Midbrain (tissue), 1 donor: ENCODE measurements at places on chromosomes 2 and 18.

GRCh38 chr2:112642561-112642960 lies 3.2 kb upstream of the SLC20A1 start:
- no peak for DNase-seq

- DNase-seq = no peak
Observed at GRCh38 chr18:58396966-58397365, 231.9 kb downstream of the ALPK2 start.

DNA sequence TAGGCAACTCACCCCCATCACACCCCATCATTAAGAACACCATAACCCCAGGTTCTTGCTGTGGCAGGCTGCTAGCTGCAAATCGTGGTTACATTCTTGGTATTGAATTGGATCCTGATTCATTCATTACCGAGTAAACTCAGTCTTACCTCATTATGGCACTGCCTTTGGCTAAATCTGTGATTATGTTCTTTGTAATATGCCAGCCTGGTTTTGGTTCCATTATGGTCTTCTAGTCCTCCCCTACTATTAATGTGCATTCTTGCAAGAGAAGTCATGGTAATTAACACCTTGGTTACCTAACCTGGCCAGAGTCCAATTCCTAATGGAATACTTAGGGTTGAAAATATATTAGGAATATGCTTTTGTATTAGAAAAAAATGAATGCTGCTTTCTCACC lies 258.9 kb upstream of the APCDD1 start:
- DNase-seq = no peak

DNA sequence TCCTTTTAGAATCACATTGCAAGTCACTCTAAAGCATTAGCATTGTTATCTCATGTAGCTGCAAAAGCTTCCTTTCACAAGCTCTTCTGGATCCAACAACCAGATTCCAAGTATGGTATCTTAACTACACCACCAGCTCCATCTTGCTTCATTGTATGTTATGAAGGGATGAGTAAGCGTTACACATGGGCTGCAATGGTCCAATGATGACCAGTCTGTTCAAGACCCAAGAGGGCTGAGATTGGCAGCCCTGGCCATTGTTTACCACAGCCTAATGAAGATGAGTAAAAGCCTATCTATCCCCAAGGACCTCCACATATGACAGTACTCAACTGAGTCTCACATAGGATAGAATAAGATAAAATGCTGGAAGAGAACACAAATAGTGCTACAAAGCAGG lies 6.3 kb downstream of the CFLAR start:
- DNase-seq = no peak

- no peak for DNase-seq
Observed at GRCh38 chr18:44876024-44876423, 195.3 kb downstream of the SETBP1 start.

DNA sequence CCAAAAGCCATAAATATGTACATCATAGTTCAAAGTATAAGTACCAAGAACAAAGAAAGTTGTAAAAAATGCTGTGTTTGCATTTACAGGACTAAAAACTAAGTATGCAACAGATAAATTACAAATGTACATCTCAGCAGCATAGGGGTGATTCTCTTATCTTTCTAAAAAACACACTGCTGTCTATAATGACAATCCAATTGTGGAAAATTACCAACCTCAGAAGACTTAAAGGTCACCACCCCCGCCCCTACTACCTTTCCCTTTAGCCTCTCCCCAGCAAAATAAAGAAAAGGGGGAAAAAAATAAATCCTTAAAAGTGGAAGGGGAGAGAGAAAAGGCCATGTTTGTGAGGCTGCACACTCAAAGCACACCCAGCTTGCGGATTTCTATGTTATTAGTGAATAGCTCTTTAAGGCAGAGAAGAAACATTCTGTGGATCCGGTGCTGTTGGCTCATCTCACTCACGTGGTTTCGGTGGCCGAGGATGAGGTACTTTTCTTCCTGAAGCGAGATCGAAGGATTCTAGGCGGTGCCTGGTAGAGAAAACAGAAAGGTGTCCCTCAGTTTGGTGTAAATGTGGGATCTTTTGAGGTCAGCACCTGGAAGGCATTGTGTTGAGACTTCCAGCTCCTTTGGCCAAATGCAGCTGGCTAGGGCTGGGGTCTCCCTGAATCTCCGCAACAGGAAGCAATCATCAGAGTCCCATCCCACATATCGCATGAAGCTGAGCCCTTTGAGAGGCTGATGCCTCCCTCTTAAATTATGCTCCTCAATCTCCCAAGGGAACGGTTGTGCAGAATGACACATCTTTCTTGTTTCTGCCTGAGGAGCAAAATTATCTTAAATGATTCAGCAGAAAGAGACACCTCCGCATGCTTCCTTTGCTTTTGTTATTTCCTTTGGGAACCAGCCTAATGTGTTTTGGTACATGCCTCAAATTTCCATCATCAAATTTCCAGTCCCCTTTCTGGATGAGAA lies 17.6 kb downstream of the MRPL35 start:
- no peak for DNase-seq

- no peak for DNase-seq
Observed at GRCh38 chr2:227748079-227748478, 2.4 kb downstream of the SCYGR8 start.

DNA sequence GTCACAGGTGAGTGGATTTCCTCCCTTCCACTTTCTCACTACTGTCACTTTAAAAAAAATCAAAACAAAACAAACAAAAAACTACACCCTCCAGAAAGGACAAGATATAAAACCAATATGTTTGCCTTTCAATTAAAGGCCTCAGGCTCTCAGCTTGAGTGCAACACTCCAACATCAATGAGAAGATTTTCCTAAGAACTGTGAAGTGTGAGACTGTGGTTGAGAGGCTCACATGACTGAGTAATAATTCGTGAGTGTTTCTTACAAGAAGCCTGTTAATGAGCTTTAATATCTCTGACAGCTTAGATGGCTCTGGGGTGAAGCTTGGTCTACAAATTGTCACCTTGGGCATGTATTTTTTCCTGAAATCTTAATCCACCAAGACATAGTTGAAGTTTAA lies 216.1 kb downstream of the ETAA1 start:
- no peak for DNase-seq

- no peak for DNase-seq
Observed at GRCh38 chr18:63158676-63159291, 160.8 kb downstream of the BCL2 start.

DNA sequence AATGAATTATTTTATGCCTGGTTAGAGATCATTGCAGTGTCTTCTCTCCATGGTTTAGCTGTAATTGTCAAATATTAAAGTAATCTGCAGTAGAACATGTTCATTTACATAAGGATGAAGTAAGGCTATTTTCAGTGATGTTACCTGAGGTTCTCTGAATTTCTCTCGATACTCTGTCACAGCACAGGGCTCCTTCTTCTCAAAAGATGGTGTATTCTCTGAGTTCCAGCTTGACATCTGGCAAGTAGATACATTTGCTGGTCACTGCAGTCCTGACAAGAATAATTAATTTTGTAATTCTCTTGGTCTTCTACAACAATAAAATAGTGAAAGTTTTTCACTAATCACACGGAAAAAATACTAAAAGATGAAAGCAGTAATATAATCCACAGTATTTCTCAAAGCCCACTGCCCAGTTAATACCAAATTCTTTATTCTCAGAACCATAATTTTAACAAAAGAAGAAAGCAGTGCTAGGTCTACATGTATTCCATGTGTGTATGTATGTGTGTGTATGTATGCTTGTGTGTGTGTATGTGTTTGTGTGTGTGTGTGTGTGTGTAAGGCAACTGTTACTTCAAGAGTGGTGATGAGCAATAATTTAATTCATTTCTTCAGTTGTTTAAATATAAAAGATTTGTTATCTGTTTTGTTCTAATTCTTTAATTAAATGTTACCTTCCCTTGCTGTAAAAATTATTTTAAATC lies 1165.5 kb upstream of the SLC39A10 start:
- no peak for DNase-seq

GRCh38 chr2:239178484-239178883 lies 222.3 kb downstream of the HDAC4 start:
- DNase-seq = no peak

DNA sequence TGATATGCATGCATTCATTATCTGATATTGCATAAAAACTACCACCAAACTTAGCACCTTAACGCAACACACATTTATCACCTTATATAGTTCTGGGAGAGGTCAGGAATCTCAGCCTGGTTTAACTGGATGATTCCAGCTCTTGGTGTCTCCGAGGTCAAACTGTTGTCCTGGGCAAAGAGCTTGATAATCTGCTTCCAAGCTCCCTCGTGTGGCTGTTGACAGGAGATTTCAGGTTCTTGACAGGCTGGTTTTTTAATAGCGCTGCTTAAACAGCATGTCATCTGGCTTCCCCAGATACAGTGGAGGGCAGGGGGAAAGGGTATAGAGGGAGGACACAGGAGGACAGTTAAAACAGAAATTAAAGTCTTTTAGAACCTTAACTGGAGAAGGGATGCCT lies 785.0 kb downstream of the CNTNAP5 start:
- DNase-seq = peak; percentile 43

DNA sequence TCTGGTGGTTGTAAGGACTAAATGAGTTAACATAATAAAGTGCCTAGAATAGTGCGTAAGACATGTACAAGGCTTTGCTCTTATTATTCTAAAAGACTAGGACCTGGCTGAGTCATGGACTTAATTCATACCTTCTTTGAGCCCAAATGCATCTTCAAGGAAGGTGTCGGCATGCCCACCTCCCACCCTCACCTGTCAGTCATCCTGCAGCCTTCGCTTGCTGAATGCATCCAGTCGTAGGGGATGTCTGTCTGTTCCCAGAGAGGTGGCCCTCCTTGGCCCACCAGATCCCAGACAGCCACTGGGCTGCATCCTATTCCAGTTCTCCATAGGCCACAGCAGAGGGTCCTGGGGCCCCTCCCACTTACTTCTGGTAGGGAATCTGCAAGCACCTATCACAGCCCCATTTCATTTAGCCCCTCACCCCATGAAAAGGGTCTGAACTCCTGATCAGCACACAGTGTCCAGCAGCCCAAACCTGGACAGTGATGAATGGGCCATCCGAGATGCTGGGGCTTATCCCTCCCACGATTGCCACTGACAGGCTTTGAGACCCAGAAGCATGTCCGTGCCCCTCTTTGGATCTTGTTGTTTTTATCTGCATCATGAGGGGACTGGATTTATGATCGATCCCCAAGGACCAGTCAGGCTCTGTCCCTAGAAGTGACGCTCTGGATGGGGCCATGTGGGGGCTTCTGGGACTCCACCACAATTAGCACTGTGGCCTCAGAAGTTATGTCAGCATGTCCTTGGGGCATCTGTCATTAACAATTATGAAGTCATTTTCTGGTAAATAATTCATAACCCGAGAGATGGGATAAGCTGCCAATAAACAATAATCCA lies 101.1 kb downstream of the KLHL29 start:
- DNase-seq = no peak
